Gastroesophageal sphincter (tissue), 4 donors: ENCODE measurements at places on chromosomes 4 and X. TPM values are rescaled to one million over a fixed set of nuclear protein-coding genes. Genes with fewer than 3 reads are reported as not detected.

Gene CCDC110
- total RNA-seq: 1.8 TPM

Gene EBP
- 12.9 TPM for total RNA-seq

Gene REPS2
- total RNA-seq: 19.8 TPM

Gene RASGEF1B
- 8.2 TPM for total RNA-seq

Gene PCDH10
- 18.1 TPM for total RNA-seq

Gene PABPC5
- total RNA-seq: 6.2 TPM

Gene PDE6B
- total RNA-seq: 0.81 TPM

Gene DMRTC1B
- total RNA-seq: not detected

Gene TMA16
- total RNA-seq: 18.2 TPM

Gene ZNF718
- total RNA-seq: 17.3 TPM

Gene SHROOM2
- total RNA-seq: 1.2 TPM

Gene ABLIM2
- total RNA-seq: 5.0 TPM

Gene CENPI
- total RNA-seq: 1.7 TPM
